ENCODE measurements at places on chromosomes 2 and 18. TPM values are rescaled to one million over a fixed set of nuclear protein-coding genes. Genes with fewer than 3 reads are reported as not detected.

HOXD9 gene
- total RNA-seq, result not detected

COPS9 gene
- total RNA-seq, result 156 TPM

MERTK gene
- 1.2 TPM for total RNA-seq

UGT1A4 gene
- not detected for total RNA-seq

GRCh38 chr2:109685453-109685852, 71.3 kb downstream of the SOWAHC start:
- H3K27me3 ChIP-seq, result peaks cover 14% of the 10 kb centered on the region
- H3K4me3 ChIP-seq, result no peak overlapping the region
- H3K4me1 ChIP-seq, result peaks cover 6% of the 10 kb centered on the region
- no peaks in the 10 kb centered on the region for H3K36me3 ChIP-seq
- DNase-seq, result no peak

DNA sequence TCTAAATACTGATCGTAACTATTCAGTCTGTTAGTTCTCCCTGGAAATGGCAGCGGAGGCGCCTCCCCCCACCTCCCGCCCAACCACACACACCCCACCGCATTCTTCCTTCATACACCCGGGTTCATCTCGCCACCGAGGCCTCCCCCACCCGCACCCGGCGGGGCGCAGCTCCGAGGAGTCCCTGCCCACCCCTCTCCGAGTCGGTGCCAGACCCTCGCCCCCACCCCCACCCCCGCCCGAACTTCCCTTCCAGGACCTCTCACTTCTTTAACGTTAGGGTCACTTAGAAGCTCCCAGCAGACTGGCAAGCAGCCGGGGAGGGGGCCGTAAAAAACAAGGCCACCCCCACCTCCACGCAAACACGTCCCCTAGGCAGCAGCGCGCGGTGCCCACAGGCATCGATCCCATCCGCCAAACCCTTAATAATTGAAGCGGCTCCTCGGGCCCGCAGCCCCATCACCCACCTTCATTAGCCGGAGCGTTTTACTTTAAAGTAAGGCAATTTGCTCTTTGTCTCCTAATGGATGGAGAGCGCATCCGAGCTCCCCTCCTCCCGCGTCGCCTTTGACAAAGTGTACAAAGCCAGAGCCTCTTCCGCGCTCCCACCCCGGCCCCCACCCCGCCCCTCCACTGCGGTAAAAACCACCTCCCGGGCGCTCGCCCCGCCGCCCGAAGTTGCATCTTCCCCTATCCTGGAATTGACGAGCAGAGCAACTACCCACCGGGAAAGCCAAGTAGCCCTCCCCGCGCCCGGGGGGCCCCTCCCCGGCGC, 624 bp downstream of the ZNF516 start:
- H3K36me3 ChIP-seq, result no peaks in the 10 kb centered on the region
- peak overlapping the region; percentile 91 for H3K27ac ChIP-seq
- no peak for DNase-seq
- H3K27me3 ChIP-seq, result no peaks in the 10 kb centered on the region
- H3K4me3 ChIP-seq, result peak overlapping the region; percentile 91
- peaks cover 26% of the 10 kb centered on the region for H3K4me1 ChIP-seq

DNA sequence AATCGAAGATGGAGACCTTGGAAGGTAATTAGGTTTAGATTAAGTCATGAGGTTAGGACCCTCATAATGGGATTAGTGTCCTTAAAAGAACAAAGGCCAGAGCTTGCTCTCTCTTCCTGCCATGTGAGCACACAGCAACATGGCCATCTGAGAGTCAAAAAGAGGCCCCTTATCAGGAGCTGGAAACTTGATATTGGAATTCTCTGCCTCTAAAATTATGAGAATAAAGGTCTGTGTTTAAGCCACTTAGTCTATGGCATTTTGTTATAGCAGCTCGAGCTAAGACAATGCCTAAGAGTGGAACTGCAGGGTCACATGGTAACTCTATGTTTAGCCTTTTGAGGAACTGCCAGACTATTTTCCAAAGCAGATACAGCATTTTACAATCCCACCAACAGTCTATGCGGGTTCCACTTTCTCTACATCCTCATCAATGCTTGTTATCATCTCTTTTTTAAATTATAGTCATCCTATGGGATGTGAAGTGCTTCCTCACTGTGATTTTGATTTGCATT, 42.4 kb downstream of the THADA start:
- H3K27ac ChIP-seq, result no peak overlapping the region
- DNase-seq, result no peak
- H3K4me1 ChIP-seq, result peaks cover 2% of the 10 kb centered on the region

SATB2 gene
- 11.6 TPM for total RNA-seq

SERPINB11 gene
- not detected for total RNA-seq

- H3K36me3 ChIP-seq, result no peaks in the 10 kb centered on the region
- peaks cover 6% of the 10 kb centered on the region for H3K27me3 ChIP-seq
- H3K27ac ChIP-seq, result no peak overlapping the region
Measured at GRCh38 chr2:176356251-176356650, 87.0 kb downstream of the MTX2 start.

- DNase-seq, result no peak
- H3K36me3 ChIP-seq, result no peaks in the 10 kb centered on the region
- no peaks in the 10 kb centered on the region for H3K27me3 ChIP-seq
Measured at GRCh38 chr2:138602166-138602460, 100.5 kb downstream of the SPOPL start.

HMSD gene
- total RNA-seq, result not detected

DNA sequence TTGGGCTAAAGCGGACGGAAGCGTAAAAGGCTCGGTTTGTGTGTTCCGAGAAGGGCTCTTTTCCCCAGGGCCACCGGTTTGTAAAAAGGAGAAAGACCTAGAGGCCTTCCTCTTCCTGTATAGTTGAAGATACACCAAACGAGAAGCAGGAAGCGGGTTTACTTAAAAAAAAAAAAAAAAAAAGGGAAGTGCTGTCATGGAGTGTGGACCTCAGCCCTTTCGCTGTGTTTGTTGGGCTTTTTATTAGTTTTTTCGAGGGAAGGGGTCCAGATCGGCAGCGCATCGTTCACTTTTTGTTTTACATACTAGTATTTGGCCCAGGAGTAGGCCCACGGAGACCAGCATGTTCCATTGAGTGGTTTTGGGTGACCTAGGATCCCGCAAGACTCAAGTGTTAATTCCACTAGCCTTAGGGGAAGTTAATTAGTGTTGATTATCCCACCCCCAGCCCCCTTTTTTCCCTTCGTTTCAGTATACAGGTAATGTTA, 676 bp downstream of the ACTR2 start:
- peak overlapping the region; percentile 94 for H3K27ac ChIP-seq
- peaks cover 2% of the 10 kb centered on the region for H3K36me3 ChIP-seq
- DNase-seq, result no peak
- no peaks in the 10 kb centered on the region for H3K27me3 ChIP-seq
- H3K4me3 ChIP-seq, result peak overlapping the region; percentile 96
- H3K4me1 ChIP-seq, result peaks cover 48% of the 10 kb centered on the region

- no peak for DNase-seq
- no peak overlapping the region for H3K4me3 ChIP-seq
- no peak overlapping the region for H3K27ac ChIP-seq
- no peaks in the 10 kb centered on the region for H3K36me3 ChIP-seq
- no peaks in the 10 kb centered on the region for H3K4me1 ChIP-seq
- no peaks in the 10 kb centered on the region for H3K27me3 ChIP-seq
Measured at GRCh38 chr2:171563301-171563700, 41.0 kb downstream of the CYBRD1 start.

GRCh38 chr2:108594132-108594981, 60.1 kb downstream of the LIMS1 start:
- peak overlapping the region; percentile 7 for H3K4me3 ChIP-seq
- no peak for DNase-seq
- peak overlapping the region; percentile 95 for H3K27ac ChIP-seq

DNA sequence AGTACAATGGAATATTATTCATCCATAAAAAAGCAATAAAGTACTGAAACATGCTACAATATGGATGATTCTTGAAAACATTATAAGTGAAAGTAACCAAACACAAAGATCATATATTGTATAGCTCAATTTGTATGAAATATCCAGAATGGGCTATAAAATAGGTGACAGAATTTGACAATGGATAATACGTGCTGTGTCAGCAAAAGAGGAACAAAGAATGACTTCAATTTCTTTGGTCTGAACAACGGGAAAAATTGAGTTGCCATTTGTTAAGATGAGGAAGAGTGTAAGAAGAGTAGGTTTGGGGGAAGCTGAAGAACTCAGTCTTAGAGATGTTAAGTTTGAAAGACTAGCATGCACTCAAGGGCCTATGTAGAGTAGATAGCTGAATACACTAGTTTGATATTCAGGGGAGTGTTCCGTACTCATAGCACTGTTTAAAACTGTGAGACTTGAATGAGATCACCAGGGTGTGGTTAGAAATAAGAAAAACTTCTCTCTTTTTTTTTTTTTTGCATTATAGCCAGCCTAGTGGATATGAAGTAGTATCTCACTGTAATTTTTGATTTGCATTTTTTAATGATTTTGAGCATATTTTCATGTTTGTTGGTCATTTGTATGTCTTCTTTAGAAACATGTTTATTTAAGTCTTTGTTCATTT, 213.6 kb downstream of the NR4A2 start:
- DNase-seq, result no peak
- no peak overlapping the region for H3K27ac ChIP-seq
- no peaks in the 10 kb centered on the region for H3K36me3 ChIP-seq
- no peak overlapping the region for H3K4me3 ChIP-seq
- H3K4me1 ChIP-seq, result no peaks in the 10 kb centered on the region
- no peaks in the 10 kb centered on the region for H3K27me3 ChIP-seq

DNA sequence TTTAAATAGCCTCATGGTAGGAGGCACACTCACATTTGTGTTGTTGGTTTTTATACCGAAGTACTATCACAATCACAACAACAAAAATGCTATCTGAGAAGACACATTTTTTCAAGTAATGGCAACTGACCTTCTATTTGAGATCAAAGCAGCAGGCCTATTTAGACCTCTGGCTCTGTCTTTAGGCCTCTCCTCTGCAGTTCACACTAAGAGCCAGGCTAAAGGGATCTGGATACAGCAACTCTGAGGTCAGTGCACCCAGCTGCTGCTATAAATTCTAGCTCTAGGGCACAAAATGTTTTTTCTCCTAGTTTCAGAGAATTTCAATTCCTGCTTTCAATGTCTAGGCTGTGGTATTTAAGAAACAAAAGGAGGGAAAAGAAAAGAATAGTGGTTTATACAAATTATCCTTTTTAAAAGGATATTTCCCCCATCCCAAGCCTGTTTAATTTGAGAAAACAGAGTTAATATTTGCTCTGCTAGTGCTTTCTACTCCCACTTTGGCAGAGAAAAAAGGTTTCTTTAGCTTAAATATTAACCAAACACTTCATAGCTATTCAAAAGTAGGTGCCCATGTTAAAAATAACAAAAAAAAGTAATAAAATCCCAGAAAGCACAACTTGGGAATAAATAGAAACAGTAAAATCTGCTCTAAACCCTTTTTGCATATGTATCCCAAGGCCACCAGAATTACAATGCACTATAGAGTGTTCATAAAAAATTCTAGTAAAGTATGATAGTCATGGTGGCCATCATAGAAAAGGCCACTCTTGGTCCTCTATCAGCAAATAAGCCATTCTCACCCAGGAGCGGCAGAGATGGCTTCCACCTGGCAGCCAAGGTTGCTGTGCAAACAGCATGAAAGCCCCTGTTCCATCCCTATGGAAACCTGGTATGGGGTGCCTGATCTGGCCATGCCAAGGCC, 293.6 kb upstream of the SESTD1 start:
- no peaks in the 10 kb centered on the region for H3K36me3 ChIP-seq
- peak overlapping the region; percentile 41 for H3K27ac ChIP-seq
- H3K27me3 ChIP-seq, result no peaks in the 10 kb centered on the region
- no peak for DNase-seq

ALLC gene
- total RNA-seq, result not detected

ZDBF2 gene
- 24.5 TPM for total RNA-seq

- no peaks in the 10 kb centered on the region for H3K36me3 ChIP-seq
- no peak overlapping the region for H3K4me3 ChIP-seq
- no peak overlapping the region for H3K27ac ChIP-seq
- no peak for DNase-seq
Measured at GRCh38 chr2:170598067-170598395, 117.1 kb upstream of the SP5 start.

DNA sequence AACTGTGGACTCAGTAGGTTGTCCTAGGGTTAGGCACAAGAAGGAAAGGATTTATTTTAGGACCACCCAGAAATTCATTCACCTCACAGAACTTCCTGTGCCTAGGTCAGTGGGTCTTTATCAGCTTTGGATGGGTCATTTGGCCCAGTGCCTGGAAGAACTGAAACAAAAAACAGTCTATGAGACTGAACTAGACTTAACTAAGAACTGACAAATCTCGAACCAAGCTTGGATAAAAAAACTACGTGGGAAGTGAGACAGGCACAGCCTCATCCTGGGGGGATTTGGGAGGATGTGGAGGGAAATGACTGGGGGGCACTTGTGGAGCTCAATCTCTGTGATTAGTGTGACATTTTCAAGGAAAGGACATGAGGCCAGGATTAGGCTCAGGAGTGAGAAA, 2.3 kb upstream of the OST4 start:
- H3K27me3 ChIP-seq, result no peaks in the 10 kb centered on the region
- H3K36me3 ChIP-seq, result peaks cover 9% of the 10 kb centered on the region
- no peak overlapping the region for H3K4me3 ChIP-seq
- peaks cover 78% of the 10 kb centered on the region for H3K4me1 ChIP-seq

- H3K27me3 ChIP-seq, result no peaks in the 10 kb centered on the region
- peaks cover 5% of the 10 kb centered on the region for H3K36me3 ChIP-seq
- H3K4me3 ChIP-seq, result no peak overlapping the region
- no peak overlapping the region for H3K27ac ChIP-seq
Measured at GRCh38 chr2:12890481-12890991, 173.8 kb downstream of the TRIB2 start.

GRCh38 chr2:57105694-57106093, 921.9 kb downstream of the CCDC85A start:
- no peak overlapping the region for H3K4me3 ChIP-seq
- peaks cover 3% of the 10 kb centered on the region for H3K27me3 ChIP-seq
- H3K27ac ChIP-seq, result no peak overlapping the region

CPLX4 gene
- not detected for total RNA-seq

DNA sequence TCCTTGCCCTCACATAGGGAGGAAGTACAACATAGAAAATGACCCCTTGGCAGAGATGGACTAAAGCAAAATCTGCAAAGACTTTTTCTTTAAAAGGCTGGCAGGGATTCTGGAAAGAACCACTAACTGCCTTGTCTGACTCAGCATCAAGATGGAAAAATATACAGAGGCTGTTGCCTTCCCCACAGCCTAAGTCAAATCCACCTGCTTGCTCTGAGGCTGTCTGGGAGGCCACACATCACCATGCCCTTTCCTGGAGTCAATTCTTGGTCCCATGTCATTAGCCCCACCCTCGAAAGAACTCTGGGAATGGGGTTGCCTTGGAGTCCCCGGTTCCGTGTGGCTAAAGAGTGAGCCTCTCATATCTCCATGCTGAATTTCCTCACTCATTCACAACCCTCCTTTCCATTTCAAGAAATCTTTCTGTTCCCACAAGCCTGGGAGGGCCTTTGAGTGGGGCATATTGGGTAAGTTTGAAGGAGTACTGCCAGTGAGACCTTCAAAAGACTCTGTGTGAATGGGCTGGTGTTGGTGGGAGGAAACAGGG, 39.4 kb downstream of the BMP10 start:
- no peak overlapping the region for H3K4me3 ChIP-seq
- no peak for DNase-seq
- H3K4me1 ChIP-seq, result peaks cover 35% of the 10 kb centered on the region
- H3K27me3 ChIP-seq, result no peaks in the 10 kb centered on the region

COX7A2L gene
- 103 TPM for total RNA-seq

GRCh38 chr2:27431395-27431794, 3.0 kb downstream of the NRBP1 start:
- H3K27ac ChIP-seq, result peak overlapping the region; percentile 50
- H3K36me3 ChIP-seq, result peaks cover 32% of the 10 kb centered on the region
- H3K27me3 ChIP-seq, result no peaks in the 10 kb centered on the region
- H3K4me1 ChIP-seq, result peaks cover 32% of the 10 kb centered on the region

GRCh38 chr2:40192864-40193669, 258.8 kb downstream of the SLC8A1 start:
- no peaks in the 10 kb centered on the region for H3K36me3 ChIP-seq
- H3K4me1 ChIP-seq, result peaks cover 14% of the 10 kb centered on the region
- H3K27ac ChIP-seq, result peak overlapping the region; percentile 3
- no peak overlapping the region for H3K4me3 ChIP-seq

CXCR2 gene
- total RNA-seq, result not detected

CRACDL gene
- 1.3 TPM for total RNA-seq
